HT1080 (cell line): ENCODE measurements at places on chromosomes 2 and 18.

DNA sequence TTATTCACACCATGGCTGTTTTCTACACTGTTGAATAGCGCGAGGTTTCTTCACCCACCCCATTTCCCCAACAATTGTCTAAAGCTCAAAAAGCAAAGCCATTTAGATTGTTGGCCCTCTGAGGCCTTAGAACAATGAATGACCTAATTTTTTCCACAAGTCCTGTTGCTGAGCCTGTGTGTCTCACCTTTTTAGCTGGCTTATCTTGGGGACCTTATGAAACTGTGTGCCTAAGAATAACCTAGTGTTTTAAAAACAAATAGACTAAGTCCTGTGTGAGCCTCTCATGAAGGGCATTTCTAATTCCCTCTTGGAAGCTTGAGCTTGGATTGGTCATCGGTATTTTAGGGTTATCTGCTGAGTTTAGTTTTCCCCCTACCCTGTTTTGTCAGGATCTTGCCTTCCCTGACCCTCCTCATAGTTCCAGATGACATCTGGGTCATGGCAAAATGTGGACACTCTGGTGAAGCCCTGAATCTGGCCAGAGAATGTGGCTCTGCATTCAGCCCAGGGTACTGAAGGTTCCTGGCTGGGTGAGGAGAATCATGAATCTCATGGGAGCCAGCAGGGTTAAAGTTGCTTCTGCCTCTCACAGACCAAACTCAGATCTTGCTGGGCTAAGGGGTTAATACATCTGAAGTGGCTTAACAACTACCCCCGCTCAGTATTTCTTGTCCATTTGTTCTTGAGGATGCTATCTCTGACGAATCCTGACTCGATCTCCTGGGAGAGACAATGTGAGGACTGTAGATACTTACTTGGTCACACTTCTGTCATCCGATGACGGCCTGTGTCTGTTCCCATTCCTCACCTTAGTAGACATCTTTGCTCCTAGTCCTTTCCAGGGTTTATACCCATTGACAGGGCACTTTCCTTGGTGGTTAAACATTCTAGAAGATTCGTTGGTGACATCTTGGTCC lies 104.2 kb upstream of the MAP4K3 start:
- DNase-seq = no peak

DNA sequence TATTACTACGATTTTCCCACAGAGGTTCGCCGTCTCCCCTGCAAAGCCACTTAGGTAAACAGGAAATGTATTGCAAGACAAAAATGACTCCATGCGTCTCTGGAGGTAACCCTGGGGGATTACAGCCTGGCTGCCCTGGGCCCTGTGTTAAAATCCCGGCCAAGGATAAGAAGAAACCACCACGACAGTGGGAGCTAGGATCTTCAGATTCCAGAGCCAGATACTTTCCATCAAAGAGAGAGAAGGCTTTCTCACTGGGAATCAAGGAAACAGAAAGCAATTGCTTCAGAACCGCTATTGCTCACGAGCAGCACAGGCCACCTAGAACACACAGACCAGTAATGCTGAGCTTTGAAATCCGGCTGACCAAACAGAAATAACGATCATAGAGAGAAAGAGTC lies 97.9 kb upstream of the ZNF516 start:
- DNase-seq = no peak

GRCh38 chr18:76130845-76131244 lies 364.2 kb downstream of the ZNF516 start:
- DNase-seq = no peak

- DNase-seq = no peak
Observed at GRCh38 chr2:227774011-227774624, 28.4 kb downstream of the SCYGR8 start.

DNA sequence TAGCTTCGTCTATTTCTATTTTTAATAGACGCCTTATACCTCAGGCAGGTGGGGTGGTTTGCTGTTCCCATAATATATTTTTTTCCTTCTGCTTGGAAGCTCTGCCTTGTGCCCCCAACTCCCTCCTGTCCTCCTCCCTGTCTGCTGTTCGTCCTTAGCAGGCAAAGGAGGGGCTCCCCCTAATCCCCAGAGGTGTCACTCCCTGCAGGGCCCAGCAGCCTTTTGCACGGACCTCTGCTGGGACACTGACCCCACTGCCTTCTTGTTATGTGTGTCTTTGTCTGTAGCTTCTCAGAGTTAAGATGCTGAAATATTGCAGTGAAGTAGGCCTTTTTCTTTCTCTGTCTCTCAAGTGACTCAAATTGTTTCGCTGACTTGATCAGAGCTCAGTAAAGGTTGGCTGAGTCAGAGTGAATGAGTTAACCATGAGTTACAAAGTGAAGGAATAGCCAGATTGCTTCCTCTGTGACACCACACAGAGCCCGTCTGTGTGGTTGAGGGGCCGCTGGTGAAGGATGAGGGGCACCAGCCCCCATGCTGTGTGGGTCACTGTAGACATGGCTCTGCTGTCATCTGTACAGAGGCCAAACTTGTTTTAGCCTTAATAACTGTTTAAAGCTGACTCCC lies 47.7 kb downstream of the PRKCE start:
- DNase-seq = peak; percentile 89

- DNase-seq = no peak
Observed at GRCh38 chr2:172397148-172397834, 30.1 kb upstream of the ITGA6 start.

- no peak for DNase-seq
Observed at GRCh38 chr2:160104115-160104514, 41.7 kb upstream of the PLA2R1 start.

DNA sequence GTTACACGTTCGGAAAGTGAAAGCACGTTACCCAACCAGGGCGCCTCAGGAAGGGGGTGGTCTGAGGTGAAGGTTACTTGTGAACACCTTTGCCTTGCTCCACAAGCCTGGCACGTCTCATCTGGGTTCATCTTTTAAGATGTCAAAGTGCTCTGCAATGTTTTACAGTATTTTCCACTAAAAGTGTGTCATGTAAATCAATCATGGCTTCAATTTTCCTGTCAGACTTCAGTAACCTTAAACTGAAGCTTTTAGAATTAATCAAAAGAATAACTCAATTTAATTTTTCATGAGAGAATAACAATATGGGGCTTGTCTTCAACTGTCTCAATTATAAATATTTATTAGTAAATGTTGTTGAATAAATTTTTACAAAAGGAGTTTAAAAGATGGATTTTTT lies 93.3 kb upstream of the FANCL start:
- DNase-seq = no peak
